Globus pallidus (tissue), 1 donor: ENCODE measurements at places on chromosomes 6 and 20.
A peak's percentile ranks its signal among the peaks of the same experiment; 100 is the strongest.

GRCh38 chr6:37032239-37032638 lies 26.8 kb downstream of the FGD2 start:
- no peak for DNase-seq

GRCh38 chr6:37289931-37290330 lies 32.0 kb upstream of the TMEM217 start:
- DNase-seq = no peak

GRCh38 chr6:107989166-107990094 lies 31.4 kb upstream of the SEC63 start:
- no peak for DNase-seq

DNA sequence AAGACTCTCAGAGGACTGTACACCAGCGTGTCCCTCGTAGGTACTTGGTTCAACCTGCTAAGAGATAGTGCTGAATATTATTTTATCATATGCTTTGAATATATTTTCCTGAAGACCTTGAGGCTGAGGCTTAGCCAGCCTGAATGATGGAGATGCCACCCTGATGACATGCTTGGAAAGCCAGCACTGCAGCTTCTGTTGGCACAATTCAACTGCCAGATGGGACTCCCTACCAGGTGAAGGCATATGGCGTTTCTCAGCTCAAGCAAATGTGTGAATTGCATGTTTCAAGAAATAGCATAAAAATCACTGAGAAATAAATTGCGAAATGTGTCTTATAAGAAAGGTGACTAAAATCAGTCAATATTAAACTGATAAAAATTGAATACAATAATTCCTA lies 228.1 kb upstream of the CST7 start:
- no peak for DNase-seq

- no peak for DNase-seq
Observed at GRCh38 chr6:134911547-134911946, 38.4 kb downstream of the ALDH8A1 start.

DNA sequence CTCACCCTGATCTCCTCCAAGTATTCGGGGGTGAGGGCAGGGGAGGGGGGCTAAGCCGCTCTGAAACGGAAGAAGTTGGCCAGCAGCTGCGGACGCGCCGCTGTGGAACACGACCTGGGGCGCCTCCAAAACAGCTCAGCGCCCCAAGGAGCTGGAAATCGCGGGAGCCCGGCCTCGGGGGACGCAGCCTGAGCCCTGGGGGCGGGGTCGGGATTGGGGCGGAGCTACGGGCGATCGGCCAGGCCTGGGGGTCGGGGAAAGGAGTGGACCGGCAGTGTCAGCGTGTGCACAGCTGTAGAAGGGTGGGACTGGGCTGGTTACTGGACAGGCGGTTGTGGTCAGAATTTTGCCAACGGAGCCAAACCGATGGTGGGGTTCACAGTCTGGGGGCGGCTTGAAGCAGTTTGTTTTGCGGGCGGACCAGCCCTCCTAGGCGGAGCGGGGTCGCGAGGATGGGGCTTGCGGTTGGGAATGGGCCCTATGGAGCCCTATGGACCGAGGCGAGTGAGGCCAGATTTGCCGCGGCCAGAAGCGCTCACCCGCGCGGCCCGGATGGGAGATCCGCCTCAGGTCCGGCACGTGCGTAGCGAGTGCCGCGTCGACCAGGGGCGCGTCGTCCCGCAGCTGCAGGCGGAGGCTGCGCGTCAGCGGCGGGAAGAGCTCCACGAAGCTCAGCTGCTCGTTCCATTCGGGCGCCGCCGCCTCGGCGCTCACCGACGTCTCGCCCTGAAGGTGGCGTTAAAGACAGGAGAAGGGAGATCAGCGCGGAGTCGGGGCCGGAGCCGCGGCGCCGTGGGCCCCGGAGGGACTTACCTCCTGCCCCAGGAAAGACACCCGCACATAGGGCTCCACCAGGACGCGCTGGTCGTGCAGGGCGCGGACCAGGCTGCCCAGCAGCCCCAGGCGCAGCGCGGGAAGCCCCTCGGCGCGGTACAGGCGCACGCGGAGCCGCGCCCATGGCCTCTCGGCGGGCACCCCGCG lies 14.3 kb upstream of the SPAG4 start:
- DNase-seq = no peak

- no peak for DNase-seq
Observed at GRCh38 chr6:142960098-142960497, 15.1 kb upstream of the HIVEP2 start.

- no peak for DNase-seq
Observed at GRCh38 chr6:53585208-53585900, 40.5 kb upstream of the GCLC start.

GRCh38 chr6:105991561-105992314 lies 94.4 kb upstream of the PRDM1 start:
- DNase-seq = peak; percentile 5

- no peak for DNase-seq
Observed at GRCh38 chr20:57374343-57374930, 16.8 kb upstream of the RBM38 start.

- DNase-seq = no peak
Observed at GRCh38 chr20:34045294-34045693, 51.6 kb downstream of the RALY start.

DNA sequence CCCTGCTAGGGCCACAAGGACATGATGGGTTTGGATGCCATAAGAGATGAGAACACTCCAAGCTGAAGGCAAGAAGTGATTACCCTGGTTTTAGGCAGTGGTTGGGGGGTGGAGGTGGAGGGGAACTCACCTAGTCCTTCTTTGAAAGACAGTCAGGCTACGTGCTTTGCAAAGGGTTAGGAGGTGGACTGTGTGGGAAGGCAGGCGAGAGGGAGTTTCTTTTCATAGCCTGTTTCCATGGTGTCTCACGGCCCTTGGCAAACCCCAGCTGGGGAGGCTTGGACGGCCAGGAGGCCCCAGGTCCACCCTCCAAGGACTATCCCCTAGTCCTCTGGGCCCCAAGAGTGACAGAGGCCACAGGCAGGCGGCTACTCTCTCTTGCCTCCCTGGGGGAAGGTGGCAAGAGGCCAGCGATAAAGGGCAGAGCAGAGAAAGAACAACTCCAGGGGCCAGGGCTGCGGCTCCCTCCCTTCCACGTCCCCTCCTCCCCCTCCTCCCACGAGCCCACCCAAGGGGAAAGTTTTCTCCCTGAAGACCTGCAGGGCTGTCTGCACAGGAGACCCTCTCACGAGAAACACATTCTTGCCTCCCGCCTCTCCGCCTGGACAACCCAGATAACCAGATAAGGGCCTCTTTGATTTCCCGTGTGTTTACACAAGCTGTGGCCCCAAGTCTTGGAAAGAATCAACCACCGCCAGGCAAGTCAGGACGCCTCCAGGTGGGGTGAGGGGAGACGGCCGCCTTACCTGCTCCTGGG lies 74.4 kb downstream of the NOL4L start:
- no peak for DNase-seq

- DNase-seq = no peak
Observed at GRCh38 chr6:107786709-107787588, 37.2 kb downstream of the SCML4 start.

- no peak for DNase-seq
Observed at GRCh38 chr6:112691289-112691688, 344.2 kb downstream of the RFPL4B start.

GRCh38 chr6:30554962-30555815 lies 1.1 kb downstream of the GNL1 start:
- peak; percentile 11 for DNase-seq

GRCh38 chr6:118744261-118744941 lies 93.0 kb upstream of the CEP85L start:
- no peak for DNase-seq

- no peak for DNase-seq
Observed at GRCh38 chr6:52647199-52647598, 23.7 kb upstream of the TMEM14A start.

DNA sequence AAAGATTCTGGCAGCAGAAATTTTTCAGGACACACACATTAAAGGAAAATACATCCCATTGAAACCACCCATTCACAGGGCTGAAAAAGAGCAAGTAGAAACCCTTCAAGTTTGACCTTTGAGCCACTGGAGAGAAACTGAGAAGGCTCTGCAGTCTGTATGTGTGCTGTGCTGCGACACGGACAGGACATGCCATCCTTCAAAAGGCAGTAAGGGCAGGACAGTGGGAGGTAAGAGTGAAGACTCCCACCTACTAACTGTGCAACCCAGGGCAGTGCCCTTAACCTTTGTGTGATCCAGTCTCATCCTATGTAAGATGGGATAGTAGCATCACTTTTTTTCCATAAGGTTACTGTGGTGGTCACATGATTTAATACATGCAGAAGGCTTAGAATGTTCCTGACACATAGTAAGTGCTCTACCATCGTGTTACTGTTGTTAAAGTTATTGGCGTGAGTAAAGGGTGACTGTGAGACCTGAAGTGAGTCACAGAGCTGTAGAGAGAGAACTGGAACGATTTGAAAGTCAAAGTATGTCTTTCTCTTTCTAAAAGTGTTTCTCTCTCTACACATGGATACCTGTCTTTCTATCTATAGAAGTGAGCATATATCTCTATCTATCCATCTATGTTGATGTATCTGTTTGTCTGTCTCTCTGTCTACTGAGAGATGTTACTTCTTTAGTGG lies 153.7 kb upstream of the OLIG3 start:
- DNase-seq = no peak

DNA sequence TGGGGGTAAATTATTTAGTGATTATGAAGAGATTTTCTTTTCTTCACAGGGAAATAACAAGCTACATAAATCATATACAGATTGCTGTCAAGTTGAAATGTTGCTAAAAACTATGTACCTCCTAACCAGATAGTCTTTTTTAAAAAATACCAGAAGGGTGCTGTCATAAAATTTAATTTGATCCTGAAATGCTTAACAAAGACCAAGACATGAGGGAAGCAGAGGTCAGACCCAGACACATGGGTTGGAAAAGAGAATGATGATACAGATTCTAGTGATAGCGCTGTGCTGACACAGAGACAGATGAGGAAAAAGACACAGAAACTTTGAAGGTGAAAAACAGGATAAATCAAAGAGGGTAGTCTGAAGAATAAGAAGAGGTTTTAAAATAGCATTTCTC lies 573.1 kb downstream of the HACE1 start:
- DNase-seq = no peak

DNA sequence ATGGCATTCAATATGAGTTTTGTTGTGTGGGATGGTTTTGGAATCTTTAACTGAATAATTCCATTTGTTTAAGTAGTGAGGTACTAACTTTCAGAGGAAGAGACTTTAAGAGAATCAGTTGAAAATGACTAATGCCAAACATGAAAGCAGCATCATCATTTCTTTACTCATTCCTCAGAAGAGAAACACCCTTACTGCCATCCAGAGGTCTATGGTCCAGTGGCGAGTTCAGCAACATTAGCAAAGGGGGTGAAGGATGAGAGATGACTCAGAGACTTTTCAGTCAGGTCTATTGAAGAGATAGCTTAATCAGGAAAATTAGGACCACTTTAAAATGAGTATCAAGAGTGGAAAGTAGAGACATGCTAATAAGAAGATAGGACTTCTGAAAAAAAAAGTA lies 118.8 kb downstream of the COL19A1 start:
- DNase-seq = no peak

DNA sequence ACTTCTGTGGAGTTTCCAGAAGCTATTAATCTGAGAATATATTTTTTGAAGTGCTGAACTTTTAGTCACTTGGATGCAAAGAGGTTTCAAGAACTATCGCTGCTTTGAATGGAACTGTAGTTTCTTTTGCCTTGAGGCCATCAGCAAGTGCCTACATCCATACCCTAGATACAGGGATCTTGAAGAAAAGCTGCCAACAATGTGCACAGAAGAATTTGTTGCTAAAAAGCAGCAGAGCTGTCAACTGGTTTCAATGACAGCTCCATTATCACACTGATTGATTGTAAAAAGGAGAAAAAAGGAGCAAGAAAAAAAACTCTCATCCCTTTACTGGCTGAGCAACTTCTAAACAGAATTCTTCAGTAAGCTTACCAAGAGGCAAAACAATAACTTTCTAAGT lies 251.0 kb upstream of the NRSN1 start:
- no peak for DNase-seq

DNA sequence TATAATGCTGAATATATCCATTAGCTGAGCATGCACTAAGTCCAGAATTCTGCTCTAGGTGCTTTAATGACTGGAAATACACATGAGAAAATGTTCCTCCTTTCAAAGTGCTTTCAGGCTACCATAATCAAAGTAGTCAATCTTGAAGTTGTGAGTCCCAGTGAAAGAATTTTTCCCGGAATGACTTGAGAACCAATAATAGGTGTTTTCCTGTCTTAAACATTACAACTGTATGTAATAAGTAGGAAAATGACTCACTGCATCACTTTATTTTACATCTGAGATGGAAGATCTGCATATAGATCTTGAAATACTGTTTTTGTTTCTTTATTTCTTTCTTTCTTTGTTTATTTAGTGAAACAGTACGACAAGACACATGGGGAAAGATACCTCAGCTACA lies 437.4 kb upstream of the JAG1 start:
- DNase-seq = no peak

DNA sequence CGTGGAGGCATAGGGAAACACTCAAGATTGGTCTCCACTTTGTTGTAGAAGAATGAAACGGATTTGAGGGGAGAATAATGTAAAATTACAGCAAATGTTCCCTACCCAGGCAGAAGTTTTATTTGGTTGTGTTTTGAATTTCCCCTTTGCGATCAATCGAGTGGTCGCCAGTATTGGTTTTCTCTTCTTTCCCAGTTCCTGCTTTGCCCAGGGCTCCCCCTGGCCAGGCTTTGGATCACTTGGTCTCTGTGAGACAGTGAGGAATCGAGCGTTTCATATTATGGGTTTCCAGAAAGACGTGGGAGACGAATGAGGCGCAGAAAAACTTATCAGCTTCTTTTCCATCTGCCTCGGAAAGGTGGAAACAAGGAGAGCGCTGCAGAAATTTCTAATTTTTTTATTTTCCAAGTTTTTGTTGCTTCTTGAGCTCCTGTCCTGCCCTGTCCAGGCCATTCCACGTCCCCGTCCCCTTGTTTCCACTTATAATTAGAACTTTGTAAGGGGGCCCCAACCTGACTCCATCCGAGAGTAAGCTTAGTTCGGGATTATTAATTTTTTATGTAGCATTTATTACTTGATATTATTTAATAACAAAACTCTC lies 7.5 kb upstream of the TBX18 start:
- DNase-seq = no peak

DNA sequence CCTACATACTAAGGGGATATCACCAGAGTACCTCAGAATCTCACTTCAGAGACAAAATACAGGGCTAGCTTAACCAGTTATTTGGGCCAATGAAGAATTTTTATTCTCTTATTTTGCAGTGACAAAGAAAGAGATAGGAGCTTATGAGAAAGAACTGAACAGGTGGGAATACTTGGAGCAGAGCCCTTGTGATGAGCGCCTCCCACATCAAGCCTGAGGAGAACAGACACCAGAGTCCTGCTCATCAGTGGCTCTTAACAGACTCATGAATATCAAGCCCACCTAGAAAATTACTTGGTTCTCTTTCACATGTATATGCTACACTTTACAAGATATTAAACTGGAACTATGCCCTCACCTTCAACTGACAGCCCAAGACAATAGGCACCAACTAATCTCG lies 99.0 kb downstream of the FAXC start:
- DNase-seq = no peak

- peak; percentile 48 for DNase-seq
Observed at GRCh38 chr6:79422666-79423065, 114.6 kb downstream of the LCA5 start.

- DNase-seq = no peak
Observed at GRCh38 chr20:52971498-52972189, 514 bp upstream of the TSHZ2 start.
